NCI-H510A (cell line): ENCODE measurements at places on chromosomes 2 and 18.

DNA sequence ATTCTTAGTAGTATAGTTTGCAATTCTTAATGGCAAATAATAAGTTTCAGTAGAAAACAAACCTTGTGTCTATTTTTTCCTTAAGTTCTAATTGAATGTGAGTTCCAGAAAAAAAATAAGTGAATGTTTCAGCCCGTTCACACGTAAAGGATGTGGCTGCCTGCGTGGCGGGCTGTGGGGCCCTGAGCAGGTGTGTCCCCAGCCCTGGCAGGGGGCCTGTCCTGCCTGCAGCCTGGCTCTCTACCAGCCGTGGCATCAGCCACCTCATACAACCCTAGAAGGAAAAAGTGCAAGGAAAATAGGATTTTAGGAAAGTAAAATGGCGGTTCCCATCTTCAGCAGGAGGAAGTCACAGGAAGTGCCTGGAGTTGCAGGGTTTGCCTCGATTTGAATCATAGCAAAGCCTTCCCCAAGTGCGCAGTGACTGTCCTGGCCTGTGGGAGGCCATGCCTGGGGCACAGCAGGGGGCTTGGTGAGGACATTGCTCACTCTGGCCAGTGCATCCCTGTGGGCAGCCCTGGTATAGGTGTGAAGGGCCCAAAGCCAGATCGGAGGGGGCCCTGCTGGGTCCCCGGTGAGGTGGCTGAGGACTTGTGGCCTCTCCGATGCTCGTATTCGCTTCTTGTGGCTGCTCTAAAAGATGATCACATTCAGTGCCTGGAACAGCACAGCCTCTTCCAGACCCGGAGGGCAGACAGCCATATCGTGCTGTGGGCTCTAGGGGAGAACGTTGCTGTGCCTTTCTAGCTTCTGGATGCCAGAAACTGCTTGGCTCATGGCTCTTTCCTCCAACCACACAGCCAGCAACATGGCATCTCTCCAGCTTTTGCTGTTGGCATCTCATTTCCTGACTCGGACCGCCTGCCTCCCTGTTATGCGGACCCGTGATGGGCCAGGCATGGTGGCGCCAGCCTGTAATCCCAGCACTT is 12.6 kb downstream of the DTYMK start:
- no peak for DNase-seq

DNA sequence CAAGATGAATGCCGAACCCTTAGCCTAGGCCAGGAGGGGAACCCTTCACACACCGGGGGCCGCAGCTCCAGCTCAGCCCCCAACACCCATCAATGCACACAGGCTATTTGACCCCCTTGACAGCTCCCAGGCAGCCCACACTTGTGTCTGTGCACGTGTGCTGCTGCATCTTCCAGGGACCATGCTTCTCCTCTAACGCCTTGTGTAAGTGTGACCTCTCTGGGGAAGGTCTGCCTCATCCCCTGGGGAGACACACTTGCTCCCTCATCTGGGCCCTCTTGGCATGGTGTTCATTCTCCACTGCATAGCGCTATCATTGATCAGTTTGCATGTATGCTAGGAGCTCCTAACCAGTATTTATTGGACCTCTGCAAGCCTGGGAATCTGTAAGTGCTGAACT is 120.0 kb upstream of the FHL2 start:
- no peak for DNase-seq

DNA sequence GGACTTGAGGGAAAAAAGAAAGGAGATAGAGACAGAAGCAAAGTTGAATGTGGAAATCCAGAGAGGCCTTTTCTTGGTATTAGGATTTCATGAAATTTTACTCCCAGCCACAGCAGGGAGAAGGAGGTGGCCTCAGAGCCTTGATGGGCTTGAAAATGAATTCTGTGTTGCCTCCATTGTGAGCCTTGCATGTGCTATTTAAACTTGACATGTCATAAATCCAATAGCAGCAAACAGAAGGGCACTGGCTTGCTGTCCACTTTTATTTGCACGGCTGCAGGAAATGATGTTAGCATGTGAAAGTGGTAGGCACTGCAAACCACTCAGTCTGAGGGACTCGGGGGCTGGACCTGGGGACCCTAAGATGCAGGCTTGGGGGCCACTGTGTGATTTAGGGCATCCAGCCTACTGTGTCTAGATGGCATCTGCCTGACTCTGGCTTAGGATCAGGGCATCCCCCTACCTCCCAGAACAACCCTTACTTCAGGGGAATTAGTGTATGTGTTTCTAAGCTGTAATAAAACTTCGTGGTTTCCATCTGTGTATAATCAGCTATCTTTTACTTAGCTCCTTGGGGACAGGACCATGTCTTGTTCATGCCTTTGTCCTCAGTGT is 139.1 kb upstream of the SKOR2 start:
- DNase-seq, result no peak

GRCh38 chr2:447902-448665 is 160.2 kb upstream of the ALKAL2 start:
- DNase-seq, result no peak

- no peak for DNase-seq
Observed at GRCh38 chr18:72235422-72235821, 308.7 kb downstream of the CBLN2 start.

- DNase-seq, result no peak
Observed at GRCh38 chr2:241410739-241411176, 54.7 kb downstream of the FARP2 start.

- DNase-seq, result no peak
Observed at GRCh38 chr2:201973305-201973928, 60.2 kb upstream of the FZD7 start.

DNA sequence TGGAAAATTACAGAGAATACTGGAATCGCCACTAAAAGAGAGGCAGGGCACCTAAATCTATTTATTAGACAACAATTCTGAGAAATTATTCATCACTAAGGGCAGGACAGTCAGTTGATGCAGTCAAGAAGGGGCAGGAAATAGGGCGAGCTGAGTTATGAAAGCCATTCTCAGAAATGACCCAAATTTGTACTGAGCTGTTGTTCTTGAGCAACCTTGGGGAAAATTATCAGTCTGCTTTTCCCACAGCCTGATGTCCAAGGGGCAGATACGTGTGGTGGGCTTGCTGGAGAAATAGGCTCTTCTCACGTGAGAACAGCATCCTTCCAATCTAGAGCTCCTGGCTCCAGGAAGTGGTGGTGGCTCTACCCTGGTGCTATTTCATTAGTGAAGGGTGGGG is 38.6 kb downstream of the STON1 start:
- no peak for DNase-seq
